Activated CD4-positive, alpha-beta T cell treated with anti-CD3 and anti-CD28 coated beads, Interleukin-2, Interleukin-6, amounts not matched to agents 100 ng/mL and 50 ng/mL, durations not matched to agents 16 hours and 8 hours (primary cell): ENCODE measurements at places on chromosomes 11 and 22.

- DNase-seq = no peak
Observed at GRCh38 chr11:72629266-72629665, 45.0 kb downstream of the PDE2A start.

DNA sequence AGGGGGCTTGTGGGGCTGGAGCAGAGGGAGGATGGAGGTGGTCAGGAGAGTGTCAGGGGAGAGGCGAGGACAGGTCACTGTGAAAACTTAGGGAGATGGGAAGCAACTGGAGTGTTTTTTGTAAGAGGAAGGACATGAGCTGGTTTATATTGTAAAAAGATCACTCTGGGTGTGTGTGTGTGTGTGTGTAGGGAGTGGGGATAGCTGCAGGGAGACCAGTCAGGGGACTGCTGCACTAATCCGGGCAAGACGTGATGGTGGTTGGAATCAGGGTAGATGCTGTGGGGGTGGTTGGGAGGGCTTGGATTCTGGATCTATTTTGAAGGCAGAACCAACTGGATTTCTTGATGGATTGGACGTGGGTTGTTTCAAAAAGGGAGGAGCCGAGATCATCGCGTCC is 11.3 kb upstream of the SYT7 start:
- DNase-seq = no peak

DNA sequence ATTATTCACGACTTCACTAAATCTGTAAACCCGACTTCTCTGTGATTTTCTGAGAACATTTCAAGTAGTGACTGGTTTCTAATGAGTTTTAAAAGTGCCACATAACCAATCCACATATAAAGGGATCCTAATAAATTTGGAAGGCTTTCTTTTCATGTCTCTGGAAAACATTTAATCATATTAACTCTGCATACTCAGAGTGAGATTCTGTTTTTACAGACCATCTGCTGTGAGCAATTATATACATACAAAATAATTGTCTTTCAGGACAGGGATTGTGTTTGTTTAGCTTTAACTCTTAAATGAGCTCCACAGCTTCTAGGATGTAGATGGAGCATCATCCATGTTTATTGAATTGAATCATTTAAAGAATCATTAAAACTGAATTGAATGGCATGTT is 65.1 kb downstream of the PRMT3 start:
- no peak for DNase-seq

DNA sequence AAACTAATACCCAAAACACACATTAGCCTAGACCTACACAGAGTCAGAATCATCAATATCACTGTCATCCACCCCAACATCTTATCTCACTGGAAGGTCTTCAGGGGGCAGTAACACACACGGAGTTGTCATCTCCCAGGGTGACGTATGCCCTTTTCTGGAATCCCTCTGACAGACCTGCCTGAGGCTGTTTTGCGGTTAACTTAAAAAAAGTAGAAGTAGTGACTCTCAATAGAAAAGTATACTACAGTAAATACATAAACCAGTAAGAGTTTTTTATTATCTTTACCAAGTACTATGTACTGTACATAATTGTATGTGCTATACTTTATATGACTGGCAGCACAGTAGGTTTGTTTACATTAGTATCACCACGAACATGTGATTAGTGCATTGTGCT is 80.5 kb downstream of the PGR start:
- no peak for DNase-seq

DNA sequence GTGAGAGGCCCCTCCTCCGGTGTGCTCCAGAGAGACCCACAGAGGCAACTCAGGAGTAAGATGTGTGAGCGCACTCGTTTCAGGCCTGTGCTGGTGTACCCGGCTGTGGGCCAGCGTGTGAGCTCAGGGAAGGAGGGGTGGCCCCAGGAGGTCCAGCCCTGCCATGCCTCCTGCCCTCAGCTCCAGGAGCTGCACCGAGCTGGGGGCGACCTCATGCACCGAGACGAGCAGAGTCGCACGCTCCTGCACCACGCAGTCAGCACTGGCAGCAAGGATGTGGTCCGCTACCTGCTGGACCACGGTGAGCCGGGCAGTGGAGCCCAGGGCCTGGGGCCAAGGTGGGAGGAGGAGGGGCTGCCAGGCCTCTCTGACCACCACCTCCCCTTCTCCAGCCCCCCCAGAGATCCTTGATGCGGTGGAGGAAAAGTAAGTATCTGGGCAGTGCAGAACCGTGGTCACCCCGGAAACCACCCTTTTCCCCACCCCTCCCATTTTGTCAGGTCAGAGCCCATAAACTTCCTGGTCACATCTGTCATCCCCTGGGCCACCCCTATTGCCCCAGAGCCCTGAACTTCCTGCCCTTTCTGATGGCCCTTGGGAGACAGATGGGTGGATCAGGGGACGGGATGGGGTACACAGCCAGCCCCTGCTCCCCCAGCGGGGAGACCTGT is 2.5 kb upstream of the MDK start:
- DNase-seq = no peak

DNA sequence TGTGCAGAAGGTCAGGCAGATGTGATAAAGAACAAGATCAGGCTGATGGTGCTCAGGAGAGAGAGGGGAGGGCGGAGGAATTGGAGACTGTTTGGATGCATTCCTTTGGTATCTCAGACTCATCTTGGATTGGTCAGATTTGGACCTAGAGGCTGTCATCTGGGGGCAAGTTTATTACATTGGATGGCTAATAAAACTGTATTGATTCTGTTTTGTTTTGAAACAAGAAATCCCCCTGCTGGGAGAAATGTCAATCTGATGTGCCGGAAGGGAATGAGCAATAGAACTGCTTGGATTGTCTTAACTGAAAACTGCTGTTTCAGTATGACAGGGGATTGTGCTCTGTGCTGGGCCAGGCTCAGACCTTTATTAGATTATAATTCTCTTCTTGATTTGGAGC is 25.5 kb upstream of the CCDC90B start:
- no peak for DNase-seq

GRCh38 chr11:8062781-8063257 is 18.2 kb upstream of the TUB start:
- DNase-seq = no peak

GRCh38 chr11:35061516-35062440 is 77.2 kb upstream of the CD44 start:
- no peak for DNase-seq
